Right ventricle myocardium inferior (tissue), 1 donor: ENCODE measurements at places on chromosomes 1 and 21. TPM values are rescaled to one million over a fixed set of nuclear protein-coding genes. Genes with fewer than 3 reads are reported as not detected.

LHX8 gene
- total RNA-seq, result not detected

- no peak for DNase-seq
Observed at GRCh38 chr21:18715606-18716005, 312.0 kb upstream of the TMPRSS15 start.

DNA sequence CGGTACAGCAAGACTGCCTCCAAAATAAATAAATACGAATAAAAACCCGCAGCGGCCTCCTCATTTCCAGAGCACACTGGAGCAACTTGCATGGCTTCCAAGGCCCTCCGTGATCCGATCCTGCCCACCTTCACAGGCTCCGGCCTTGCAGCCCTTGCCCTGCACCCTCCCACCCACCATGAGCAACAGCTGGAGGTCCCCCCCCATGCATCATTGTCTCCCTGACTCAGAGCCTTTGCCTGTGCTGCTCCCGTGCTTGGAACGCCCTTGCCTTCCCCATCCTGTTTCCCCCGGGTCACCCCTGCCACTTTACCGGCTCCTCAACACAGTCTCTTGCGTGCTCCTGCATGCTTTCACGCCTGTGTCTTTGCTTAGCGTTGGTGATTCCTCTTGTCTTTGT, 71.0 kb upstream of the ANGPTL1 start:
- no peak for DNase-seq

- DNase-seq, result no peak
Observed at GRCh38 chr1:200041337-200042118, 14.0 kb downstream of the NR5A2 start.

DNA sequence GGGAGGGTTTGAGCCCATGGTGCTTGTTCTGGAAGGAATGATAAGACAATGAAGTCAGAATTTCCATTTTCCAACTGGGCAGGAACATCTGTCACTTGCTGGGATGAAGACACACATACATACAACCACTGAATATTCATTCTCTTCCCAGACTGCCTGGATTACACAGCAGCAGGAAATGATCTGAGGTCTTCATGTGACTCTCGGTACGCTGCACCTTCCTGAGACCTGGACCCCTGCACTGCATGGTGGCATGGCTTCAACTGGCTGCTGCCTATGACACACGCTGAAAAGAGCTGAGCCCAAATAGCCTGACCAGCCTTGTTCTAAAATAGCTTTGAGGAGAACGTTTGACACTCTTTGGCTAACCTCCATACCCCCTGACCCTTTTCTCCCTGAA, 150.6 kb downstream of the GABPA start:
- DNase-seq, result no peak

DCDC2B gene
- not detected for total RNA-seq

- DNase-seq, result no peak
Observed at GRCh38 chr1:60924964-60925798, 157.2 kb upstream of the NFIA start.
